ENCODE measurements at places on chromosomes 1 and 21.

DNA sequence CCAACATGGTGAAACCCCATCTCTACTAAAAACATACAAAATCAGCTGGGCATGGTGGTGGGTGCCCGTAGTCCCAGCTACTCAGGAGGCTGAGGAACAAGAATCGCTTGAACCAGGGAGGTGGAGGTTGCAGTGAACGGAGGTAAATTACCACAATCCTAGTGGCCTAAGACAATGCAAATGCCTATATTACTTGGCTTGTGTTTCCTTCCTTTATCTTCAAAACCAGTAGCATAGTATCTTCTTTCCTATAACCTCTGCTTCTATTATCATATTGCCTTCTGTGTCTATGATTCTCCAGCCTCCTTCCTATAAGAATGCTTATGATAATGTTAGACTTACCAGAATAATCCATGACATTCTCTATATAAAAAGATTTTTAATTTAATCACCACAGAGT is 156.2 kb upstream of the RGS18 start:
- no peak for DNase-seq

- no peak for DNase-seq
These were observed 102.8 kb upstream of the SERTAD4 start for GRCh38 chr1:210129759-210130158.

GRCh38 chr1:185567440-185567839 is 166.8 kb upstream of the HMCN1 start:
- no peak for DNase-seq

GRCh38 chr1:41322101-41322661 is 39.1 kb upstream of the FOXO6 start:
- DNase-seq, result no peak

DNA sequence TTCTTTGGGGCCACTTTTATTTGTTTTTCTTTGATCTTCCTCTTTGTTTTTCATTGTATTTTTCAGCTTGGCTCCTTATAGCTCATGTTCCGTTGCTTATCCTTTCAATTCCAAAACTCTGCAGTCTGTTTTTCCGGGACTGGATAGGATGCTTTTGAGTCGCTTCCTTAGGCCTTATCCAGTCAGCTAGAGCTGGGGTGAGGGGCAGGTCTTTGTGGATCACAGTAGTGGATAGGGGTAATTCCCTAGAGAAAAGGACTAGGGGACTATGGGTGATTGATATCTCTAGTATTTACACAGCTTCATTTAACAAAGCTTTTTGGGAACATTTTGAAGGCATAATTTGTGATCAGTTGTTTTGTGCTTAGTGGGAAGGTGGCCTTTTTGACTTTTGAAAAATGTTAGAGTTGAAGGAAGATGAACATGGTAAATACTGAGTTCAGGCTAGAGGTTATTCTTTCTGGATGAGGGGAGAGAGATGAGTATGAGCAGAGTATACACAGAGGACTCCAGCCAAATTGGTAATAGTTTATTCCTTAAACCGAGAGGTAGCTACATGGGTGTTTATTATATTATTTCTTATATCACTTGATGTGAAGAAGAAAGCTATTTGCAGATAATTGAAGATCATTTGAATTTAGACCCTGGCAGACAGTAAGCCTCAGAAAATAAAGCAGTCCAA is 22.5 kb downstream of the CEP350 start:
- no peak for DNase-seq

All from HFFc6 (cell line).